Cardiac fibroblast (primary cell): ENCODE measurements at places on chromosomes 11 and 22.

GRCh38 chr11:16120008-16120407 lies 236.3 kb downstream of the SOX6 start:
- no peak for DNase-seq

DNA sequence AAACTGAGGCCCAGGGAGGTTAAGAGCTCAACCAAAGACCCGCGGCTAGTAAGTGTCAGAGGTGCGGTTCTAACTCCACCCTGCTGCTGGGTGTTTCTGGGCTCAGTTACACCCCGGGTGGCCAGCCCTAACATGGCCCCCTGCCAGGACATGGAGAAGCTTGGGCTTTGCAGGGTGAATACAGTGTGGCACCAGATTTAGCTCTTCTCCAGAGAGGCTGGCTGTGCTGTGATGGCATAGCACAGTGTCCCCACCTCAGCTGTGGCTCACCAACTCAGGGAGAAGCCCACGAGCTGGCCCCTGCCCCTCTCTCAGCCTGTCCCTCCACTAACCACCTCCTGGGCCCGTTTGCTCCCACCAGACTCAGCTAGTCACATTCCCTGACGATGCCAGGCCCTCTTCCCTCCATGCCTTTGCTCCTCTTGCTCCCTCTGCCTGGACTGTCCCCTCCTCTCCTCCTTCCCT lies 7.0 kb downstream of the UCP3 start:
- no peak for DNase-seq

- DNase-seq, result peak; percentile 2
Observed at GRCh38 chr11:78605296-78605695, 30.6 kb upstream of the NARS2 start.

- peak; percentile 29 for DNase-seq
Observed at GRCh38 chr22:50186761-50187523, 1.2 kb downstream of the TRABD start.

GRCh38 chr11:94417386-94417987 lies 16.3 kb upstream of the GPR83 start:
- peak; percentile 61 for DNase-seq

DNA sequence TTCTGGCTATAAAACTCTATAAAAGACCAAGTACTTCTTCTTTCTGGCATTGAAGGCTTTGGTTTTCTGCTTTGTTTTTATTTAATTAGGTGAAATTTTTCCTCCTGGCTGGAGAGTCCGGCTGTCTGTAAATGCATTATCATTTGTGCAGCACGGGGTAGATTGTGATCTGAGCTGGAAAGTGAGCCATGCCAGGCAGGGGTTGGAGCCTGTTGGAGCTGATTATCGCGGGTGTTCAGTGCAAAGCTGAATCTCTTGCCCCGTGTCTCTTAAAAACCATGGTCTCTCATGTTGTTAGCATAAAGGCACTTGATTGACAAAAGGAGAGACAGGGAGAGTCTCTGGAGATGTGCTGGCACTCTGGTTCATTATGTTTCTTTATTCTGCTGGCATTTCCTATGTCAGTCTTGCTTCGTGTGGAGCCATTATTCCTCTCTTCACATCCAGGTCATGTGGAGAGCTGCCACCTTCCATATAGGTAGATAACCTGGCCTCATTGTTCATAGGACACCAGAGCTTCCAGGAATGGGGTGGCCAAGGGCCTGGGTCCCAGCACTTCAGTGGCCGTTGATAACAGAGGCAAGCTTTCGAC lies 75.2 kb downstream of the LDLRAD3 start:
- DNase-seq, result no peak

DNA sequence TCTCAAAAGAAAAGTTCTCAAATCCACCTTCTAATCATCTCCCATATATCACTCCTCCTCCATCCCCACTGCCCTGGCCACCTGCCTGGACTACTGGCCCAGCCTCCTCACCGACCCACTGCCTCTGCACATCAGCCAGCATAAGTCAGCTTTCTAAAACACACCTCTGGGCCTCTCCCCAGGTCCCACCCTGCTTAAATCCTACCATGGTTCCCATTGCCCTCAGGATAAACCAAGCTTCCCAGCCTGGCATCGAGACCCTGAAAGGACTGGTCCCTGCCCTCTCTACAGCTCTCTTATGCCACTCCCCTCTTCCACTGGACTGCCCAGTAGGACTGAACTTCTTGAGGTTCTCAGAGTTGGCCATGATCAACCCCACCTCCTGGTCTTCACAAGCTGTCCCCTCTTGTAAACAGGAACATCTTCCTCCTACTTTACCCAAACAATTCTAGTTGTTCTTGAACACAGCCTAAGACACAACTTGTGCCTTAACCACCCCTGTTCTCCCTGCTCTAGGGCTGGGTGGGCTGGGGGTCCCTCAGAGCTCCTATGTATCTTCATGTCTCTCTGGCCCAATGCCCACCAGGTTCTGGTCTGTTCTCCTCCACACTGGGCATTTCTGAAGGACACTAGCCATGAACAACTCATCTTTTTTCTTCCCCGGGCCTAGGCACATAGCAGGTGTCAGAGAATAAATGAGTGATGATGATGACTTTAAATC lies 12.6 kb upstream of the P2RY6 start:
- no peak for DNase-seq

GRCh38 chr22:21823740-21824444 lies 43.6 kb downstream of the MAPK1 start:
- DNase-seq, result peak; percentile 33

DNA sequence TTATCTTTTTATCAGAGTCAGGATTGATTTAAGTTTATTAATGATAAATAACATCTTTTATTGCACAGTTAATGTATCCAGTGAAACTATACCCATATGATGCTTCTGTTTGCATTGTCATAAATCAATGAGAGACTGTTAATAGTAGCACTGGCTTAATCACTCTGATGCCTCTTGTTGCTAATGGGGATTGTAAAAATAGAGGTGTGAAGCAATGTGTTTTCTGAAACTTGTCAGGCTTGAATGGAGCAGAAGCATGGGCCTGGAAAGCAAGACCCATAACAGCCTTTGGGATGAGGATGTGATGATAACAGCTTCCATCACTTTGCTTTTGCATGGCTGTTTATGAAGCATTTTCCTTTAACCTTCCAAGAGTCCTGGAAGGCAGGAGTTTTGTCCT lies 319.7 kb downstream of the DDX10 start:
- no peak for DNase-seq

DNA sequence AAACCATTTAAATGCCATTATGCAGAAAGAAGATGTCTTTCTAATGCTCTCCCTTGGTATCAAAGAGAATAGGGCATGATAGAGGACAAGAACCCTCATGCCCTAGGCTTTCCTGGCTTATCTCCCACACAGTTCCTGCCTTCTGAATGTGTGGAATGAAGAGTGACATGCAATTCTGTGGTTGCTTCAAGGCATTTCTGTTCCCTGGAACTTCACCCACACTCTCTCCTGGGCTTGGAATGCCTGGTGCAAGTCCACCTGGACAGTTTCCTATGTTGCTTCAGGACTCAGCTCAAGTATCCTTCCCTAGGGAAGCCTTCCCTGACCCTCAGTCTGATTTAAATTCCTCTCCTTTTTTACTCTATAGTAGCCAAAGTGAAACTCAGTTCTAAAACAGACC lies 53.8 kb upstream of the DRD2 start:
- no peak for DNase-seq

DNA sequence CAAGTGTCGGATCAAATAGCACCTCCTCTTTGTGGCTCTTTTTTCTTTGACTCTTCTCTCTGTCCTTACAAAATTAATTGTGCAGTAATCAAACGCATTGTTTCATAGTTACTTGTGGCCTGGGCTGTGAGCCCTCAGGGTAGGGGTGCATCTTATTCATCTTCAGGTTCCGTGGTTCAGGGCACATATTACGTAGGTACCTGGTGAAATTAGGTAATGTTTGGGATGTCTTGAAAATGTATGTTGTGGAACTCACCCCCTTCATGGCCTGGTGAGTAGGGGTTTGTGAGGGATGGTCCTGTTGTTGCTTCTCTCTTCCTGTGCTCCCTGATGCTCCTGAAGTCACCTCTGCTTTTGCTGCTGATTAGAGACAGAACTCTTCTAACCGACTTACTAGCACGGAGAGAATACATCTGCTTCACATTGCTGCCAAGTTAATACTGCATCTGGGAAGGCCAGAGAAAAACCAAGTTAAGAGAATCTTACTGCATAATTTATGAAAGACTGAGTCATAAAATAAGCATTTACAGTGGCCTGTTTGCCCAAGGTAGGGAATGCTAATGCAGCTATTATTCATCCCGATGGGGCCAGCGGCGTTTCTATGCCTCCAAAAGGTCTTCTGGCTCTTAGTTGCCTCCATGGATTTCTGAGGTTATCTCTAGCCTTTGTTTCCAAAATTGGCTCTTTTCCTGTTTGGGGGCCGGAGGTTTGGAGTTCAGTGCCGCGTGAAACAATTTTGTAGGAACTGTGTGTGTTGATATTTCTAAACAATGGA lies 66.9 kb downstream of the TBC1D22A start:
- DNase-seq, result peak; percentile 86

DNA sequence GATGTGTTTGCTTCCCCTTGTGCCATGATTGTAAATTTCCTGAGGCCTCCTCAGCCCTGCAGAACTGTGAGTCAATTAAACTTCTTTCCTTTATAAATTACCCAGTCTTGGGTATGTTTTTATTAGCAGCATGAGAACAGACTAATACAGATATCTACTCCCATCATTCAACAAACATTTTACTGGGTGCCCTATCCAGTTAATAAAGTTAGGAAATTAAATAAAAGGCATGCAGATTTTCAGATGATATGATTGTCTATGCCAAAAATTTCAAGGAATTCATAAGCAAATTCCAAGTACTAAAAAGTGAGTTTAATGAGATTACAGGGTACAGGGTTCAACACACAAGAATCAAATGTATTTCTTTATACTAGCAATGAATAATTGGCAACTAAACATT lies 33.5 kb upstream of the LIN7C start:
- DNase-seq, result no peak

DNA sequence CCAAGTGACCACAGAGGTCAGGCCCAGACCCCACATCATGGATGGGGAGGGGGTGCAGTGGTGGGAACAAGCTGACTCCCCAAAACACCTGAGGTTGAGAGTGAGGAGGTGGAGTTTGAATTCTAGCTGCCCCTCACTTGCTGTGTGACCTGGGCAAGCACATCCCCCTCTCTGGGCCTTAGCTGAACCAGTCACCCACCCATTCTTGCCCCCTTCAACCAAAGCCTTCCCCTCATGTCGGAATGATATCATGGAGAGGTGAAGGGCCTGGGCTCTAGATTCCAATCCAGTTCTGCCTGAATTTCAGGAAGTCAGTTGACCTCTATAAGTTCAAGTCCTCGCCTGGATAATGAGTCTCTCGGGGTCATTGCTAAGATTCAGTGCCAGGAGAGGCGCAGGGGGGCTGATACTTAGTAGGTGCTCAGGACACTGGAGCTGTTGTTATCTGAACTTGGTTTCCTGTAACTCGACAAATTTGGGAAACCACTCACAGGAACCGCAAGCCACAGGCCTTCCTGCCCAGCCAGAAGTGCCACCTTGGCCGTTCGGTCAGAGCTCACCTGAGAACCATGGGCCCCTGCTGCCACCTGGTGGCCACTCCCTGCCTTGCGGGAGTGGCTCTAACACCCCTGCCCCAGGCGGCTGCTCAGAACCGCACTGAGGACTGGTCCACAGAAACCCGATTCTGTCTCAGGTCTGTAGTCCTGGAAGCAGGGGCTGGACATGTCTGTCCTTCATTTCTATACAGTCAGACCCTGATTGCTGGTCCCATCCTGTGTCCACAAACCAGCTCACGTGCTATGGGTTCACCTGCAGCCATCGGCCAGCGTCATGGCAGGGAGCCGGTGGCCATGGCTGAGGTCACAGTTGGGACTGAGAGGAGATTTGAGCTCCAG lies 6.9 kb downstream of the CDC42EP1 start:
- peak; percentile 67 for DNase-seq

DNA sequence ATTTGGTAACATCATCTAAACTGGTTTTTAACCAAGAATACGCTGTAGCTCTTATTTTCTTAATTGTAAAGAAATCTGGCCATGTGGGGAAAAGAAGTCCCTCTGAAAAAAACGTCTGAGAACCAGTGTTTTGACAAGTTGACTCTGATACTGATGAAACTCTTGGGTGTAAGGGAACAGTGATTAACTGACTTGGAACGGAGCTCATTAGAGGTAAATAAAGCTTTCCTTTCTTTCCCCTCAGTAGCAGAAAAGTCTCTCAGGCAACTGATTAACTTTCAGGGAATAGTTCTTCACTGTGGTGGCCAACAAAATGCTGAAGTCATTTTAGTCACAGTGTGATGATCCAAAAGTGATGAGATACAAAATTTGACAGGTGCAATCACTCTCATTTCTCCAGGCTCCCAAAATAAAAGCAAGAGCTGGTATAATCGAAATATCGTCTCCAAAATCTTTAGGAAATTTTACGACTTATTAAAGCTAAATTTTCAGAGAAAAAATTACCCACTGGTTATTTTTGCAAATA lies 52.3 kb downstream of the SLC36A4 start:
- no peak for DNase-seq

GRCh38 chr11:35918716-35919115 lies 25.1 kb upstream of the LDLRAD3 start:
- no peak for DNase-seq

- no peak for DNase-seq
Observed at GRCh38 chr11:22555881-22556280, 69.7 kb downstream of the FANCF start.

DNA sequence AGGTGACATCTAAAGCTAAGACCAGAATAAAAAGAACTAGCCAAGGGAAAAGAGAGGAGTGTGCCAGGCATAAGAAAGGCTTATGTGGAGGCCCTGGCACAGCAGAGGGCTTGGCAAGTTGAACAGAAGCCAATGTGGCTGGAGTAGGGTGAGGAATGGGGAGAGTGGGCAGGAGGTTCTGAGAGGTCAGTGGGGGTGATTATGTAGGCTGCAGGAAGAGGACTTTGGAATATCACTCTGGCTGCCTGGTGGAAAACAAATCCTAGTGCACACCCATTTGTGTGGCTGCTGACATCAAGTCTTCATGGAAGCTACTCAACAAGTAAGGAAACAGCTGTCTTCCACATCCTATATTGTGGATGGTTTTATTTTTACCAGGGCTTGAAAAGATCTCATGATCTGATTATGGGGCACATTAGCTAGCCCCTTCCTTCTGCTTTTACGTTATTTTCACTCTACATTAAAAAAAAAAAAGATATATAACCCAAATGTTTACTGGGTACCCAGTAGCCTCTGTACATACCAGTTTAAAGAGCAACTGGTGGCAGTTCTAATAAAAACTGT lies 3.4 kb downstream of the MRPL16 start:
- DNase-seq, result no peak

- no peak for DNase-seq
Observed at GRCh38 chr22:50508897-50509296, 873 bp downstream of the NCAPH2 start.

GRCh38 chr11:61142424-61142823 lies 18.8 kb downstream of the VPS37C start:
- DNase-seq, result no peak
